ENCODE measurements at places on chromosomes 1 and 21.

DNA sequence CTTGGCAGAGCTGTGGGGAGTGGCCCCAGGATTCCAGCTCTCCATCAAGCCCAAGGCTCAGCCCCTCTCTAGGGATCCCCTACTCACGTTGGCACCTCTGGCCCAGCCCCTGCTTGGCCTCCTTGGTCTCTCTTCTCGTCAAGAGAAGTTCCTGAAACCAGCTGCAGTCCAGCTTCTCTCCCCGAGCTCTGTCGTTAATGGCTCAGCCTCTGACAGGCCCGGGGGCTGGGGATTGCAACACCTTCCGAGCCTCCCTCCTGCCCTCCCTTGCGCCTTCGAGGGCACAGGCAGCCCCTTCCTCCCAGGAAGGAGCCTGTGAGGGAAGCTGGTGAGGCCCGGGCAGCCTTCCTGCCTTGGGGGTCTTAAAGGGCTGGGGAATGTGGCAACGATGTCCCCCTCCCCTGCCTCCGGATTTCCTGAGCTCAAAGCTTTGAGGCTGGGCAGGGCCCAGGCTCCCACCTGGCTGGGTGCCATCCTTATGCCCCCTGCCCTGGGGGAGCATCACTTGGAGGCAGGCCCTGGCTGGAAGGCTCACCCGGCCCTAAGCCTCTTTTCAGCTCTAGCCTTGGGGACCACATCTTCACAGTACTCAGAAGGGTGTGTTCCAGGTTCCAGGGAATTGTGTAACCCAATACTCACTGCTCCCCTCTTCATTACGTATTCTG, at the start of gene CSF3R:
TSS of gene CSF3R (minus strand) at position 190 of the 665 bp plus-strand sequence. CDS start 3,417 bp downstream, outside the sequence.
- DNase-seq = no peak

- DNase-seq = no peak
These were observed 1010.3 kb downstream of the AMY1C start for GRCh38 chr1:104760017-104760416.

- DNase-seq = no peak
These were observed 9.0 kb downstream of the TSACC start for GRCh38 chr1:156347331-156347730.

GRCh38 chr1:246790364-246790763, 66.2 kb downstream of the SCCPDH start:
- no peak for DNase-seq

GRCh38 chr1:205170532-205171269, 40.8 kb downstream of the DSTYK start:
- DNase-seq = no peak

GRCh38 chr1:12344596-12345349, 114.9 kb downstream of the VPS13D start:
- DNase-seq = no peak

DNA sequence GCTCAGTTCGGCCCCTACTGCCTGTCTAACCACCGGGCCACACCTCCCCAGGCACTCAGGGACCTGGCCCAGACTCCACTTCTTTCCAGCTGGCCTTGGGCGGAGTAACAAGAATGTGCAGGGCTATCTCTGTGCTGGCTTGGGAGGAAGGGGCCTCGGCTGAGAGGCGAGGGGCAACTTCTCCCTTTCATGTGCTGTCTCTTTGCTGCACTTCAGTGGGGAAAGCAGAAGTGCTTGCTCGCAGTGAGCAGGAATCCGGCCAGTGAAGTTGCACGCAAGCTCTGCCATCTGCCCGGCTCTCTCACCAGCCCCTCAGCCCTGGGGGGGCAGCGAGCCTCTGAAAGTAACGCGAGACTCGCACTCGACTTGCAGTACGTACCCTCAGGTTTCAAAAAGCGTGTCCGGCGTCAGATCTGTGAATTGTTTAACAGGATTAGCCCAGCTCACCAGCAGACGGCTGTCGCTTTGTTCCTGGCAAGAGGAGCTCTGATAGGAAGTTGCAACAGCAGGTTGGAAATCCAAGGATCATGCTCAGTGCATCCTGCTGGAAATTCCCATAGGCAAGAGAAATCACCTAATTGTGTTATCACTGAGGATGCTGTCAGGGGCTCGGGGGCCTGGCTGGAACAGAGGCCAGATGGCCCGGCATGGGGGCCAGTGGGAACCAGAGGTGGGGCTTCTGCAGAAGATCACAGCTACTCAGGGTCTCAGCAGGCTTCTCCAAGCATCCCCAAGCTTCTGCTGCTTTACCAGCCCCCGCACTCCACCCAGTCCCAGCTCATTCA, 221.1 kb downstream of the NPHP4 start:
- no peak for DNase-seq
